ENCODE measurements at places on chromosomes 7 and 10.
A peak's percentile ranks its signal among the peaks of the same experiment; 100 is the strongest.

DNA sequence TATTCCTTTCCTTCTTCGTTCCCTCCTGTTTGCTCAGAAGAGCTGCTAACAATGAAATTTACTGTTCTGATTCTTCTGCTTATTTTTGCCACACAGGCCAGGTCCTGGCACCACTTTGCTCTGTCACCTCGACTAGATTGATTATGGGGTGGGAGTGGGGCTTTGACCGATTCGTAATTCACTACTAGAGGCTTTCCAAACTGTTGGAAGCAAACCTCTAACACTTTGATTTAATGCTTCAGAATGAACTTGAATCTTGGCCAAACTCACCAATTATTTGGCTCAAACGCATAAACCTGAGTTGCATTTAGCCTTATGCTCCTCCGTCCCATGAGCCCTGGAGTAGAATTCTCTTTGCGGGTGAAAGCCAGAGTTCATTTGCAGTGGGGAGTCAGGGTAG is 476.2 kb upstream of the FZD8 start:
- no peak for DNase-seq

GRCh38 chr7:82534684-82535083 is 91.1 kb upstream of the CACNA2D1 start:
- DNase-seq, result no peak

DNA sequence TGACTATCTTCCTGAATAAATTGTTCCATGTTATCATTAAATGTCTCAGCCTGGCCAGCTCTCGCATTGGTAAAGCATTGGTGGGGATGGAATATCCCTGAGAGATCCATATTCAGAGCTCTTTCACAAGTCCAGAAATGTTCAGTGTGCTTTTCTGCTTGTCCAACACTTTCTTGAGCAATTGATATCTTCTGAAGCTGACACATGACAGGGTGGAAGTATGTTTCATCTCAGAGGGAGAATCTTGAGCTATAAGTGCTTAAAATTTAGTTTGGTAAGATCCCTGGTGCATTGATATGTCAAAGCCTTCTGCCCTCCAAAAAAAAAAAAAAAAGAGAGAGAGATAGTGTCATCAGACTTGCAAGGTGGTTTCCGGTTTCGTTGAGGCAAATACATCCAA is 7.4 kb downstream of the IFIT3 start:
- DNase-seq, result no peak

- DNase-seq, result no peak
Observed at GRCh38 chr7:155299535-155300202, 2.0 kb downstream of the INSIG1 start.

- no peak for DNase-seq
Observed at GRCh38 chr10:133079836-133080682, 7.7 kb upstream of the ADGRA1 start.

GRCh38 chr7:155963356-155963755 is 151.1 kb upstream of the SHH start:
- DNase-seq, result no peak

DNA sequence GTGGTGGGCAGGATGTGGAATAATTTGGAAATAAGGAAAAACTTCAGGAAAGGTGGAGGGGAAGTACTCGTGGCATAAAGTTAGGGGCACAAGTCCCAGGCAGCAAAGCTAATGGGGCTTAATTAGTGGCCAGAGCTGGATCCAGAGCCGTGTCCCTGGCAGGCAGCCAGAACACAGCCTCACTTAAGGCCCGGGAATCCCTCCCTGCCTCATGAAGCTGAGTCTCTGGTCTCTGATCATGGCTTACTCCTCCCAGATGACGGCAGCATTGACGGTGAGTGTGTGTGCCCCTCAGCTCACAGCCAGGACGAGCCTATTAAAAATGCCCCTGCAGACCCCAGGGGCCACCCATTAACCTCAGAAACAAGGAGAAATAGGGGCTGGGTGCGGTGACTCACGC is 48.2 kb upstream of the NPTX2 start:
- DNase-seq, result no peak

GRCh38 chr10:126975221-126975620 is 70.0 kb downstream of the DOCK1 start:
- no peak for DNase-seq

- DNase-seq, result peak; percentile 41
Observed at GRCh38 chr7:77759294-77759889, 38.8 kb downstream of the TMEM60 start.

GRCh38 chr10:16941870-16942269 is 124.6 kb upstream of the RSU1 start:
- DNase-seq, result no peak

GRCh38 chr7:71518880-71519279 is 386.9 kb downstream of the GALNT17 start:
- no peak for DNase-seq

DNA sequence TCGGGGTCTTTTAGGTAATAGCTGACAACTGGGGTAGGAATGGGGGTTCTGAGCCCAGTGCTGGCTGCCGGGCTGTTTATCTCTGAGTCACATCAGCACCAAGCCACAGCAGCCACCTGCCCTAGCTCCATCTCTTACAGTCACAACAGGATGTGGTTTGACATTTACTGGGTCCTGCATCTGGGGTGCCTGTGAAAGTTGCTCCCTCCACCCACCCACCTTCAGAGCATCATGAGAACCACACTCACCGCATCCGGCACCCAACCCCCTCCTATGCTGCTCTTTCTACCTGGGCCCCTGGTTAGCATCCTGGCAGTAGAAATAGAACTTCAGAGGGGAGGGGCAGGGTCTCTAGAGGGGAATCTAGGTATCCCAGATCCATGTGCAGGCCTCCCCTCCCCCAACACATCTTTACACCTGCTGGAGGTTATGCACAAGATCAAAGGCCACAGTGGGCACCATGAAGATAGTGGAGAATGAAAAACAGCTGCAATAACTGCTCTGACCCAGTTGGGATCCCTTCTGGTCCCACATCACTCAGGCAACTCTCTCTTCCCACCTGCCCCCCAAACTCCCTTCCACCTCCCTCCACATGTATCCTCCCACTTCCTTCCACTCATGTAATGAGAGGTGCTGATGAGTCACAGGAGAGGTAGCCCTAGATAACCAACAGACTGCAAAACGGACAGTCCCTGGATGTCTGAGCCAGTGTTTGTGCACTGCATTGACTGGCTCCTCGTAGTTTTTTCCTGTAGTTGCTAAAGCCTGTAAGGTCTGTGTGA is 38.2 kb downstream of the PRSS2 start:
- peak; percentile 57 for DNase-seq

DNA sequence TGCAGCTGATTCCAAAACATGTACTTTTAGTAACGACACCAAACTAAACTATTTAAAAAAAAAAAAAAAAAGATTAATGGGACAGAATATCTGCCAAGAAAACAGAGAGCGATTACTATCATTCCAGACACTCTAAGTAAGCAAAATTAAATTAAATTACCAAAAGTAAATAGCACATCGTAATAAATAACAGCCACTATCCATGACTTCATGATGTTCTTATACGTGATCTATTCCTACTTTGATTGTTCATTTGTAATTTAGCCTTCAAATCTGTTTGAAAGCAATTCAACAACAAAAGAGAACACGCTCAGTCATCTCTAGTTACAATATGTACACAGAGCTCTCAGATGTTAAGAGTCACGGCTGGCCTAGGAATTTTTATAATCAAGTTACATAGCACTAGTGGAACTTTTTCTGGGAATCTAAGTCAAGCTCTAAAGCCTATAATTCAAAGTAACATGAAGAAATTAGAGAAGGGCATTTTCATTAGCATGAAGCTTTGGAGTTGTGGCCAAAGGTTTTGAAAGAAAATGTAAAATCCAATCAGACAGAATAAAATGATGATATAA is 241.7 kb upstream of the NEBL start:
- no peak for DNase-seq

DNA sequence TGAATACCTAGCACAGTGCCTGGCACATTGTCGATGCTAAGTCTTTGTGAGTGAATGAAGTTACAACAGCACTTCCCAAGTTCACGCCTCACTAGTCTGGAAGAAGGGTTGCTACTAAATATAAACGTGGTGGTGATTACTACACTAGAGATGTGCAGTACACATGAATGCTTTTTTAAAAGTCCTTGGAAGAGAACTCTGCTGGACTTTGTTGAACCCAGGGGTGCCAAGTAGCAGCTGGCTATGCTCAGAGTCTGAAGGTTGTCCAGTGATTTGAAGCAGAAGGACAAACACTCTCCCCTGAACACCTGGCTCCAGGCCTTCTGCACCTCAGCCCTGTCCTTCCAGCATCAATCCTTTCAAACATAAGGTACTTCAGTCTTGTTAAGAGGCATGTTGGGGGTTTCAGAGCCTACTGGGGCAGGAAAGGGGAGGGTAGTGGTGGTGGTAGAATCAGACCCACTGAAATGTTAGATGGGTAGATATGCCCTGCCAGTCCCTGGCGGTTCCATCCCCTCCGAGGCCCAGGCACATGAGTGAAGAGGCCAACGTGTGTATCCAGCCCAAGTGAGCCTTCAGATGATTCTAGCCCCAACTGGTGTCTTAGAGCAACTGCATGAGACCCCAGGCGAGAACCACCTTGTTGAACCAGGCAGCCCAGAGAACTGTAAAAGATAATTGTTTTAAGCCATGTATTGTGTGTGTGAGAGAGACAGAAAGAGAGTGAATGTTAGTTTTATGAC is 94.4 kb downstream of the TAX1BP1 start:
- no peak for DNase-seq

GRCh38 chr7:92200791-92201190 is 21.8 kb upstream of the LRRD1 start:
- no peak for DNase-seq

- no peak for DNase-seq
Observed at GRCh38 chr7:27427416-27427815, 184.8 kb downstream of the EVX1 start.

DNA sequence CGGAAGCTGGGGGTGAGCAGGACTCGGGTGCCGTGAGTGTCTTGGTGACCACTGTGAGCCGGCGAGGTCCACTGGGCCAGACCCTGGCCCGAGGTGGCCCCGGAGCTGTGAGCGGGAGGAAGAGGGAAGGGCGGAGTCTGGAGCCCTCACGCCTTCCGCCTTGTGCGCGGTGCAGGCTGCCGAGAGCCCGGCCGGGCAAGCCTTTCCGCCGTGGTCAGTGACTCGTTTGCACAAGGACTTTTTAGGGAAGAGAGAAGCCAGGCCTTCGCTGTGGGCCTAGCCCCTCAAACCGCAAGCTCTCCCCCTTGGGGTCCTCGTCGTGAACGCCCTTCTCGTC is 40.9 kb upstream of the ZNF32 start:
- no peak for DNase-seq

DNA sequence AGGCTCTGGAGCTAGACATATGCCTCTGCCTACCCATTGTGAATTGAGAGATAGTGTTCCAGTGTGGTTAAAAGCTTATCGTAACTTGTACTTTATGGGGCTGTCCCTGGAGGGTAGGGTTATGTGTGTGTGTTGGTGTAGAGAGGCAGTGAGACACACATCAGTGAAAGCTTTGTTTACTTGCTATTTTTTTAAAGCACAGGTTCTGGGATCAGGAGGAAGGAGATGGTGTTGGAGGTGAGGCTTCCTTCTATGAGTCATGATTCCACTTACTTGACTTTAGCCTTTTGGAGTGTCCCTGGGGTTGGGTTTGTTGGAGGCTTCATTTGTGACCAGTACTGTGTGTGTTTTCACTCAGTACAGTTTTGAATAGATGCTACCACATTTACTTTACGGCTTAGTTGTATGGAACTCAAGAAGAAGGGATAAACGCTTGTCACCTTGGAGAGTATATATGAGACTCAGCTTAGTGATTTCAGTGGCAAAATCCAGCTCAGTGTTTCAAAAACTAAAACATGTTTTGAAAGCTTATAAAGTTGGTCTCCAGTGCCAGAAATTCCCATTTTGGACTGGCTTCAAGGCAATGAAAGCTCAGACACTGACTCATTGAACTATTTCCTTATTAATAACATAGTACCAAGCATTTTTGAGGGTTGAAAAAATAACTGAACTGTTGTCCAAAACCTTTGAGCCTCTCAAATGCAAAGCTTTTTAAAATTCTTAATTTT is 106.2 kb downstream of the PLXDC2 start:
- DNase-seq, result peak; percentile 43

DNA sequence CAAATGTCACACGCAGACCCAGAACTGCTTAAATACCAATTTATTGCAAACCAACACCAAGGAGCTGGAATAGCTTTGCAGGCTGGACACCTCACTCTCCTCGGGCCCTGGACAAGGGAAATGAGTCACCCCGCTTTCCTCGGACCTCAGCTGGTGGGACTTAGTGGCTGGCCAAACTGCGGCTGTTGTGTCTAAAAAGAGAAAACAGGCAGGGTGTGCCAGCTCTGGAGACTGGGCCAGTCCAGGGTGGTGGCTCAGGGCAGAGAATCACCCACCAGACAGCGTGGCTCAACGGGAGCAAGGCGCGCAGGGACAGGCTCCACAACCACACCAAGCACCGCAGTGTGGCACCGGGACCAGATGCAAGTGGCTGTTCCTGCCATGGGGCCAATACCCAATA is 58.2 kb upstream of the CAMK2B start:
- DNase-seq, result peak; percentile 59

DNA sequence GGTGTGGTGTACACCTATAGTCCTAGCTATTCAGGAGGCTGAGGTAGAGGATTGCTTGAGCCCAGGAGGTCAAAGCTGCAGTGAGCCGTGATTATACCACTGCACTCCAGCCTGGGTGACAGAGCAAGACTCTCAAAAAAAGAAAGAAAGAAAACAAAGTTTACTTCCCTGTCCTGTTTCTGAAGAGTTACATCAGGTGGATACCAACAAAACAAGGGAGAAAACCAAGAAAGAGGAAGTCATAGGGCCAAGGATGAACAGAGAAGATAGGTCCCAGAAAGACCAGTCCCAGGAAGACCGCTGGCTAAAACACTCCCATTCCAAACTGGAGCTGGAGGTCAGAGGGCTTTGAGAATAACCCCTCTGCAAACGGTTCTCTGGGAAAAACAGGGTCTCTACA is 13.5 kb downstream of the MACROH2A2 start:
- DNase-seq, result no peak

GRCh38 chr10:97196223-97197029 is 10.7 kb upstream of the SLIT1 start:
- no peak for DNase-seq

GRCh38 chr7:26022982-26023381 is 129.0 kb upstream of the NFE2L3 start:
- DNase-seq, result no peak

- DNase-seq, result no peak
Observed at GRCh38 chr10:44240584-44241205, 144.2 kb downstream of the CXCL12 start.

DNA sequence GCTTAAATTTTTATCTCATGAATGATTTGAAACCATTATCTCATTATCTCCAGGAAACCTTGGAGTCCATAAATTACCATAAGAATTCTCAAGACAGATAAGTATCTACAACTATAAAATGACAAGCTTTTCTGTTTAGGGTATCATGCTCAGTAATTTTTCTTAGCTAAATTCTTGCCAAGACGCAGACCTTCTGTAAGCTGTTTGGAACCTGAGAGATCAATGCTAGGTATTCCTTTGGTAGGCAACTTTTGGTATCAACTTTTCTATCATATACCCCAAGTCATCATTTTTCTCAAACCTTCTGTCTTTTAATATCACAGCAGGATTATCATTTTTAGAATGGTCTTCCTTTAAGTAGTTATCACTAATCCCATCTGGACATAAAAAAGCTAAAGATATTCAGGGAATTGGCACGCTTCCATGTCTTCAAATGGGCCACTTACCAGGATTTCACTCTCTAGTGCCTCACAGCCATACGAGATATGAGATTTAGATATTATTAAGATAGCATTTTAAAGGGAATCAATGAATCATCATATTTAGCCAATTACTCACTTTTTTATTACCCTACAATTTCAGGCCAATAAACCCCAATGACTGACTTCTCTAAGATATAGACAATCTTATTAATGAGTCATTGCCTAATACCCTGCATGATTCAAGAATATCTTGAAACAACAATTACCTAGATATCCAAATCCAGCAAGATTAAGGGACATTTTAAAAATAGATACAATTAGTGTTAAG is 544.1 kb downstream of the HTR7 start:
- no peak for DNase-seq

GRCh38 chr10:88800152-88801125 is 2.1 kb upstream of the LIPM start:
- no peak for DNase-seq
